Right ventricle myocardium inferior (tissue), 1 donor: ENCODE measurements at places on chromosomes 5 and 9. TPM values are rescaled to one million over a fixed set of nuclear protein-coding genes. Genes with fewer than 3 reads are reported as not detected.
A peak's percentile ranks its signal among the peaks of the same experiment; 100 is the strongest.

FOXD1 gene
- not detected for total RNA-seq

PCDHGA5 gene
- total RNA-seq: 5.7 TPM

EHMT1 gene
- 30.5 TPM for total RNA-seq

GARIN3 gene
- total RNA-seq: not detected

HSPB3 gene
- total RNA-seq: 549 TPM

EFNA5 gene
- 28.5 TPM for total RNA-seq

DNA sequence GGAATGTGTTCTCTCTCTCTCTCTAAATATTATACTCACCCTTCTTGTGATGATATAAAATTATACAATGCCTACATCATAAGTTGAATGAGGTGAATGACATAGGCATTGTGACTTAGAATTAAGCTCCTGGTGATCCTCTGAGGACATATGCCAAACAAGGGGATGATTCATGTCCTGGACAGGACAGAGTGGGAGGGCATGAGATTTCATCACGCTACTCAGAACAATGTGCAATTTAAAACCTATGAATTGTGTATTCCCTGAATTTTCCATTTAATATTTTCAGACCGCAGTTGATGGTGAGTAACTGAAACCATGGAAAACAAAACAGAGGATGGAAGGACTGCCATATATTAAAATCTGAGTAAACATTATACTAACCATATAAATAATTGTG, 782.2 kb upstream of the NUDT12 start:
- no peak for DNase-seq

GRCh38 chr5:180865981-180866695, 5.1 kb upstream of the ZFP62 start:
- no peak for DNase-seq

DNA sequence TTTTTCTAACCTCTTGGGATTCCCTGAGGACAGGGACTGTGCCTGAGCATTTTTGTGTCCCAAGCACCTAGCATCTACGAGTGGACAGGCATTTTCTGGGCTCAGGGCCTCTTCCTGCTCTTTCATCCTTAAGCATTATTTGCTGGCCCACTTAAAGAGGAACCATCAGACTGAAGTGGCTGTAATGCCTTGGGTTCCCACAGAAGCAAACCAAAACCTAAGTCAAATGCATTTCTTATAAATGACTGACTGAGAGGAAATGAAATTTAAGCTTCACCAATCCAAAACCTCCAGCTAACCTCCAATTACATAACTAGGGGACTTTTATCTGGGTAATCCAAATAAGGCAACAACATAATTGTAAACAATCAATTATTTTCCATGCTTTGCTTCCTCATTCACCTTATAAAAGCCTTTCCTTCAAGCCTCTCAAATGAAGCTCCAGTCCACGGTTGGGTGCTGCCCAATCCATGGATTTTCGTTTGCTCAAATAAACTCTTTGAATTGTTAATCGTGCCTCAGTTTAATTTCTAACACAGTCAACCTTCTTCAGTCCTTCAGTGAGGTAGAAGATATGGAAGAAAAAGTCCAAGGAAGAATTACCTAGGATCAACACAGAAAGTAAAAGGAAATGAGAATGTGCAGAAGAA, 25.3 kb upstream of the SLC31A2 start:
- DNase-seq: no peak

DNA sequence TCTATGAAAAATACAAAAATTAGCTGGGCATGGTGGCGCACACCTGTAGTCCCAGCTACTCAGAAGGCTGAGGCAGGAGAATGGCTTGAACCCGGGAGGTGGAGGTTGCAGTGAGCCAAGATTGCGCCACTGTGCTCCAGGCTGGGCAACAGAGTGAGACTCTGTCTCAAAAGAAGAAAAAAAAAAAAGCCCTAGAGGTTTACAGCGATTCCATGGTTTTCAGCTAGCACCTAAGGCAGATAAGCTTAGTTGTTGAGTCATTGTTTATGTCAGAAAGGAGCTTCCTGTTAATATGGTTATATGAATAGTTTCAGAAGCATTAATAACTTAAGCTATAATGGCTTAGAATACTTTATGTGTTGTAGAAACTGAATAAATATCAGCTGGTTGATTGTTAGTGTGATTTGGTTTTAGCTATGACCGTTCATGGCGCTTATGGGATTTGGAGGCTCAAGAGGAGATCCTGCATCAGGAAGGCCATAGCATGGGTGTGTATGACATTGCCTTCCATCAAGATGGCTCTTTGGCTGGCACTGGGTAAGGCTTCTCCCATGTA, 13.0 kb downstream of the RNF183 start:
- DNase-seq: no peak

- no peak for DNase-seq
These were observed 2.8 kb downstream of the RARS1 start for GRCh38 chr5:168489059-168489458.

DNA sequence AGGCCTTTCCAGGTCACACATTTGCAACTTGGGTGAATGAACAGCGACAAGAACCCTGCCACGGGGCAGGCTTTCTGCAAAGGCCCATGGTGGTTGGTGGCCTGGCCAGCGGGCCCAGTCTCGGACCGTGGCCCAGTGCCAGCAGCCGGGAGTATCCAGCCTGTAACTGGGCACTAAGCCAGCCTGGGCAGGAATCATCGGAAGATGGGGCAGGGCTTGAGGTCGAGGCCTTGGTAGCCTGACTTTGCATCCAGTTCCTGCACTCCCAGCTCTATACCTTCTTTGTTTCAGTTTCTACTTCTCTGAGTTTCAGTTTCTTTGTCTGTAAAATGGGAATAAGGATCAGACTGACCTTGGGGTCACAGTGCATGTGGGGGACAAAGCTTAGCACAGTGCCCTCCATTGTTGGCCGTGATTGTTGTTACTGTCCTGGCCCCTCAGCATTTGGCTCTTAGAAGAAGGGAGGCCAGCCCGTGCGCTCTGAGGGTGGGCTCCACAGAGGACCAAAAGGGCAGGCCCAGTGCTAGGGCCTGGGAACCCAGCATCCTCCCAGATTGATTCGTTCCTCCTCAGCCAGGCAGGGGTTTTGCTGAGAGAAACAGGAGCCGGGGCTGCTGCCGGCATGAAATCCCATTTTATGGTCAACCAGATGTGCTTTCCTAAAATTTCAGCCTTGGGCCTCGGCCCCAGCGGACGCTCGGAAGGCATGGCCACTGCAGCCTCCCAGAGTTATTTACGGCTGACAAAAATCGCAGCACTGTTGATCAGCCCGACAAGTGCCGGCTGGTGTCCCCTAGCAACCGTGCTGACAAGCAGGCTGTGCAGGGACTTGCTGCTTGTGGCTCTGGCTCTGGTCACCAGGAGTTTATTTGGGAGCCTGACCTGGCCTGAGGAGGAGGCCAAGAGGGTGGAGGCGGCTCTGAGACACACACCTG, 43.6 kb downstream of the JADE2 start:
- peak; percentile 90 for DNase-seq

GRCh38 chr5:168364750-168365550, 73.5 kb downstream of the WWC1 start:
- DNase-seq: no peak

GRCh38 chr9:114131808-114132549, 23.4 kb upstream of the COL27A1 start:
- DNase-seq: no peak
